ENCODE measurements at places on chromosomes 16 and 17.

GRCh38 chr17:867896-868489, 85.8 kb downstream of the MRM3 start:
- DNase-seq: no peak

GRCh38 chr17:57662041-57662440, 83.1 kb downstream of the CCDC182 start:
- no peak for DNase-seq

DNA sequence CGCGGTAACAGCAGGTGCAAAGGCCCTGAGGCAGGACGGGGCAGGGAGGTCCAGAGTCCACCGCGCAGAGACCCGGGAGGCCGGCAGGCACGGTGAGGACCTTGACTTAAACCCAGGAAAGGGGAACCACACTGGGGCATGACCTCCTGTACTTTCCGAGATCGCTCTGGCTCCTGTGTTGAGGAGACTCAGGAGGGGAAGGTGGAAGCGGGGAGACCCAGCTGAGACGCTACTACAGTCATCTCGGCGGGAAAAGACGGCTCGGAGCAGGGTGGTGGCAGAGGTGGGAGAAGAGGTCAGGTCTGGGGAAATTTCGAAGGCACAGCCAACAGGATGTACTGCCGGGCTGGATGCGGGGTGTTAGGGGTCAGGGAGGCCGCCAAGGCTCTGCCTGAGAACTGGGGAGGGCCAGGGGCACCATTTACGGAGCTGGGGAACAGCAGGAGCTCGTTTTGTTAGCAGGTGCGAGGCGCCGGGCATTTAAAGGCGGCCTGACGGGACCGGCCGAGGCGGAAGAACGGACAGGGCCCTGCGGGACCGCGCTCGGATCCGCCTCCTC, 22.3 kb downstream of the NPTX1 start:
- DNase-seq: no peak

GRCh38 chr17:16459855-16460550, 32.0 kb downstream of the LRRC75A start:
- no peak for DNase-seq

DNA sequence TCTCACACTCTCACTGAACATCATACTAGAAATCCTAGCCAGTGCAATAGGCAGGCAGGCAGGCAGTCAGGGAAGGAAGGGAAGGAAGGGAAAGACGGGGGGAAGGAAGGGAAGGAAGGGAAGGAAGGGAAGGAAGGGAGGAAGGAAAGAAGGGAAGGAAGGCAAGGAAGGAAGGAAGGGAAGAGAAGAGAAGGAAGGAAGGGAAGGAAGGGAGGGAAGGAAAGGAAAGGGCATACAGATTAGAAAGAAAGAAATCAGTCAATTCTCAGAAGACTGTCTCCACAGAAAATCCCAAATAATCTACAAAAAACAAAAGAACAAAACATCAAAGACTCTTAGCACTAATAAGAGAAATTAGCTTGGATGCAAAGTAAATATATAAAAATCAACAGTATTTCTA, 93.9 kb downstream of the CPPED1 start:
- DNase-seq: no peak

- DNase-seq: no peak
Measured at GRCh38 chr17:45775148-45775547, 9.0 kb upstream of the CRHR1 start.

DNA sequence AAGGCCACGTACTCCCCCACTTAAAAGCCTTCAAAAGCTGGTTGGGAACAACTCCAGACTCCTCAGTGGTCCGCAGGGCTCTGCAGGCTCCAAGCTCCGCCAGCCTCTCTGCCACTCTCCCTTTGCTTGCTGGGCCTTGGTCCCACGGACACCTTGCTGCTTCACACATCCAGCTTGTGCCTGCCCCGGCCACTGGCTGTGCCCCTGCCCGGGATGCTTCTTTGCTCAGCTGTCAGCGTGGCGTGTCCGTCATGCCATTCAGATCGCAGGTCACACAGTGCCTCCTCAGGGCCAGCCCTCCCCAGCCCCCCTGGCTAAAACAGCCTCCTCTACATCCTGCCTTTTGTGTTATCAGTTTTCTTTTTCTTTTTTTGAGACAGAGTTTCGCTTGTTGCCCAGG, 11.8 kb downstream of the ASPHD1 start:
- DNase-seq: no peak

- no peak for DNase-seq
Measured at GRCh38 chr17:15090533-15090932, 174.6 kb downstream of the PMP22 start.

- DNase-seq: peak; percentile 58
Measured at GRCh38 chr17:7887482-7888183, 956 bp upstream of the CHD3 start.

DNA sequence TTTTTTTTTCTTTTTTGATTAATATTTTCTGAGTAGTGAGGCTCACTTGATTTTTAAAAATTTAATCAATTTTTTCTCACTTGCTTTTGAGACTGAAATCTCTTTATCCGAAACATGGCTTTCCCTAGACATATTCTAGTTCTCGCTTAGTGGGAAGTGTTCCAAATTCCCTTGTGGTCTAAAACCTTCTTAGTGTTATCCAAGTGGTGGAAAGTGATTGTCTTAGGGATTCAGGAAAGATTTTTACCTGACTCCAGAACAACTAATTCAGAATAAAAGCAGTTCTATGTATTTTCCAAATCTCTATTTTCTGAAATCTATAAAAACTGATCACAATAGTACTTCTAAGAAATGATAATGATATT, 178.8 kb downstream of the MAP2K6 start:
- no peak for DNase-seq

DNA sequence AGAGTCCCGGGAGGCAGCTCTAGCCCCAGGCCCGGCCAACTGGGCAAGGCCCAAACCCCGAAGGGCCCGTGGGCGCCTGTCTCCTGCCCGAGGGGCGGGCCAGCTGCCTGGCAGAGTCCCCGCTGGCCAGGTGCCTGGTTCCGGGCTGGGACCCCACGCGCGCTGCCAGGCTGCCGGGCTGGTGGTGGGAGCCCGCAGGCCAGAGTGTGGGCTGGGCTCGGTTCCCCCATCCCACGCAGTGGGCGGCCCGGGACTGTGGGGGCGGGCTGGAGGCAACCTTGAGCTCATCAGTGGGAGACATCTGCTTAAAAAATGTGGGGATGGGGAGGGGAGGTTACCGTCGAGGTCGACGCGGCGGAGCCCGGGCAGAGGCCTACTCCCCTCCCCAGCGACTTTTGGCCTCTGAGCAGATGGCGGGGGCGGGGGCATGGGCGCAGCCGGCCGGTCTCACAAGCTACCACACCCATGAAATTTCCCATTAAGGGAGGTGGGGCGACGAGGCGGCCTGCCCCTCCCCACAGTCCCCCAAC, 176.4 kb upstream of the GSE1 start:
- no peak for DNase-seq

GRCh38 chr17:17928398-17929287, 43.6 kb downstream of the TOM1L2 start:
- no peak for DNase-seq

DNA sequence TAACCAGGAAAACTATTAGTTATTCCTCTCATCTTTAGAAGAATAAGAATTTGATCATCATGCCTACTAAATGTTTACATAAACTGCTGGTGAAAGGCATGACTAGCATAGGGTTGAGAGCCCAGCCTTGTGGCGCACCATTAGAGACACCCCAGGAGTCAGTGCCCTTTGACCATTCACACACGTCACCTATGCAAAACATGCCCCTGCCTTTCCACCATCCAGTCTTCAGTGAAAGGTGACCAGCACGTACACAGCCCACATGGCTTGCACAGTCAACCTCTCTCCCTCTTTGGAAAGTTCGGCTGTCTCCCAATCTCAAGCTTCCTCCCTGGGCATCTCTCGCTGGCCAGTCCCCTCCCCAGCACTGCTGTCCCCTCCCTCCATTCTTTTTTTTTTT, 150.3 kb downstream of the ENGASE start:
- DNase-seq: no peak

- DNase-seq: no peak
Measured at GRCh38 chr16:2284797-2285576, 17.1 kb upstream of the RNPS1 start.

- DNase-seq: peak; percentile 63
Measured at GRCh38 chr17:29722411-29723198, 99.9 kb upstream of the CORO6 start.

- no peak for DNase-seq
Measured at GRCh38 chr17:13154930-13155329, 137.1 kb upstream of the ELAC2 start.

DNA sequence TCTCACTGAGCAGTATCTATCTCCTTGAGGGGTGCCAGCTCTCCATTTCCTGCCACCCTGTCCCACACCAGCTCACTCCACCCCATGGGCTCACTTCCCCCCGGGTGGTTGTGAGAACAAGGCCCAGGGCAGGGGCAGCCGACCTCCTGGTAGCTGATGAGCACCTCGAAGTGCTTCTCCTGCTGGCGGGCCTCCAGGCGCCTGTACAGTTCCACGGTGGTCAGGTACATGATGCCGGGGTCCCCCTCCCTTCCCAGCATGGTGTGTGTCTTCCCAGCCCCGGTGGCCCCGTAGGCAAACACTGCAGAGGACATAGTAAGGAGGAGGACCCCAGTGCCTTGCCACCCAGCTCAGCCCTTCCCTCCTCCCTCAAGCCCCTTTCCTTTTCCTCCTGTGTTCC, 12.5 kb downstream of the KIF18B start:
- no peak for DNase-seq
